Kidney epithelial cell (primary cell): ENCODE measurements at places on chromosomes 16 and 17. TPM values are rescaled to one million over a fixed set of nuclear protein-coding genes. Genes with fewer than 3 reads are reported as not detected.
A peak's percentile ranks its signal among the peaks of the same experiment; 100 is the strongest.

DNA sequence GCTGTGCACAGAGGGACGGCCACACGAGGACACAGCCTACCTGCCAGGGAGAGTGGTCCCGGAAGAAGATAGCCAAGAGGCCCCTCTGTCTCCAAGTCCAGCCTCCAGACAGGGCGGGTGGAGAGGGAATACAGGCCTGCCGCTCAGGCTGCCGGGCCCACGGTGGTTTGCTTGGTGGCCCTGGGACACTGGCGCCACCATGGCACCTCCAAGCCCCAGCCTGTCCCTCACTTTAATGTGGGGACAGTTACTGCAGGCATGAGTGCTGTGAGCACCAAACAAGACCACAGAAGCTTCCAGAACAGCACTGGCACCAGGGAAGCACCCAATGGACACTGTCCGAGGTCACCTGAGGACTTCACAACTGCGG, 22.0 kb upstream of the CHMP6 start:
- DNase-seq: no peak

DNA sequence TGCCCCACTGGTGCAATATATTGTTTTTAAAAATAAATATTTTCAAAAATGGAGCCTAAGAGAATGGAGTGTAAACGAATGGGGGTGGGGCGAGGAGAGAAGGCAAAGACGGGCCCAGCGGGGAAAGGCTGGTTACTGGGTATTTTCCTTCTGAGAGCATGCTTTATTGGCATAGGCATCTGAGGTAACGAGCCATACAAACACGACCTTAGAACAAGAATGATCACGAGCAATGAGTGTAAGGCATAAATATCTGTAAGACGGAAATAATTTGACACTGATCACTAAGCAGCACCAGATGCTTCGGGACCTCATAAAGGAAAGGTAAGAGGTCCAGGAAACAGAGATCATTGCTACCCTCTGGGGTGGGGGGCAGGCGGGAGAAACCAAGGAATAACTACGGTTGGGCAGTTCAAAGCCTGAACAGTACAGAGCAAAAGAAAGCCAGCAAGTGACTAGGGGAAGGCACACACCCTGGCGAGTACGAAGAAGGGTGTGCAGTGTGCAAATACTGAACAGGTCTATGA, 959 bp downstream of the SSH2 start:
- no peak for DNase-seq

GRCh38 chr17:2947588-2947950, 115.8 kb downstream of the OR1D5 start:
- no peak for DNase-seq

GRCh38 chr17:68821860-68822696, 133.1 kb downstream of the ABCA8 start:
- peak; percentile 86 for DNase-seq

- no peak for DNase-seq
These were observed 47.6 kb downstream of the MED13 start for GRCh38 chr17:62017496-62017895.

- no peak for DNase-seq
These were observed 40.5 kb upstream of the DYNLRB2 start for GRCh38 chr16:80500116-80500859.

- no peak for DNase-seq
These were observed 1.7 kb upstream of the STAT3 start for GRCh38 chr17:42389899-42390298.

DNA sequence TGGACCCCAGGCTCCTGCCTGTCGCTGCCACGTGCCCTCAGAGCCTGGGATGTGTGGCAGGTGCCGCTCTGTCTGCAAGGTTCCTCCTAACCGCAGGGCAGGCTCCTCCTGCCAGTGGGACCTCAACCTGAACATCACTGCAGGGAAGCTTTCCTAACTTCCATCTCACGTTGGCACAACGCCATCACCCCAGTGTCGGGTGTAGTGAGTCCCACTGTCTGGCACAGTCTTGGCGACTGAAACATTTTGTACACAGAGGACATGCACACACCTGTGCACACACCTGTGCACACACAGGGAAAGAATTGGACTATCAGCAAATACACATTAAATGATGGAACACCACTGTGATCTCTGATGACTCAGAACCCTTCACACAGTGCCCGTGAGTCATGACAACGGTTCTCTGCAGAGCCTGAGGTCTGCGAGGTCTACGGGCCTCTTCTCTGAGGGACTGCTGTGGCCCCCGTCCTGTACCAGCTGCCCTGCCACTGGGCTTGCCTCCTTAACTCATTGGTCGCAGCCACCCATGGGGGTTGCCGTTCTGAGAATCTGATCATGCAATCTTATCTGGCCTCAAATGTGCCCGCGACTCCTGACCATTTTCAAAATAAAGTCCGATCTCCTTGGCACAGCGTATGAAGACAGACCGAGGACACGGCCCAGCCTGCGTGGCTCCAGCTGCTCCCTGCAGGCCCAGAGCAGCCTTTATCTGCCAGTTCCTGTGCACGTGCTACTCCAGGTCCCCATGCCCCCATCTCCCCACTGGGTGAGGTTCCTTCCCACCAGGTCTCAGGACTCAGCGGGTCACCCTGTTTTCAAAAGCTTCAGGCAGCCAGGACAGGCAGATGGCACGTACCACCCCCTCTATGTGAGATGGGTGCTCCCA, 7.6 kb downstream of the CCDC57 start:
- peak; percentile 61 for DNase-seq

KRT23 gene
- 24.2 and 25.9 TPM in 2 replicates for total RNA-seq

CRYBA1 gene
- total RNA-seq: not detected in 2 replicates

KRTAP3-2 gene
- total RNA-seq: not detected in 2 replicates

LCMT1 gene
- 55.2 and 69.6 TPM in 2 replicates for total RNA-seq

CIBAR2 gene
- total RNA-seq: not detected in 2 replicates

CCL4 gene
- total RNA-seq: 0.27 TPM in 1 of 2 replicates, not detected in the other
